ENCODE measurements at places on chromosomes 13 and 19.

DNA sequence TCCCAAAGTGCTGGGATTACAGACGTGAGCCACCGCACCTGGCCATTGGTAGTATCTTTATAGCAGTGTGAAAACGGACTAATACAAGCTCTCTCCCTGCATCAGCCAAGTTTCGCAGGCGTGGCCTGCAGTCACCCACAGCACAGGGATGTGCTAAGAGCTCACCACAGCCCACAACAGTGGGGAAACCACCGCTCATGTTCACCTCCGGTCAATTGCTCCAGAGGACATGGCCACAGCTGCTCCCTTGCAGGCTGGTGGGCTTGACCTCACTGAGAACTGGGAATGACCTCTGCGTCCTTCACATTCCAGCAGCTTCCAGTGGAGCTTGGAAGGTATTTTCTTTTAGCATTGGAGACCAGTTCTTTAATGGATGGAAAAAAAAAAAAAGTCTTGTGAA lies 156.4 kb downstream of the KCTD15 start:
- no peak for DNase-seq

DNA sequence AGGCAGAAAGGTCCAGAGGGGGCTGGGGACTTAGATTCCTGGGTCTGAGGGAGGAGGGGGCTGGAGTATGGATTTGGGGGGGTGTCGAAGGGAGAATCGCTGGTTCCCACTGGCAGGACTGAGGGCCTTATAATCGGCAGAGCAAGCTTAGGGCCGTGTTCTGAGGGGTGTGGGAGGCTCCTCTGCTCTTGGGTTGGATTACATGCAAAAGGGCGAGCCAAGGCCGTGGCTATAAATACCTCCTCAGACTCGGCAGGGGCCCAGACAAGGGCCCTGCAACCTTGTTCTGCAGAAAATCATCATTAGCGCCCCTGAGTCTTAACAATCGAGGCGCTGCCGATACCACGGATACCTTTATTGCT lies 707 bp upstream of the MAMSTR start:
- DNase-seq = no peak

DNA sequence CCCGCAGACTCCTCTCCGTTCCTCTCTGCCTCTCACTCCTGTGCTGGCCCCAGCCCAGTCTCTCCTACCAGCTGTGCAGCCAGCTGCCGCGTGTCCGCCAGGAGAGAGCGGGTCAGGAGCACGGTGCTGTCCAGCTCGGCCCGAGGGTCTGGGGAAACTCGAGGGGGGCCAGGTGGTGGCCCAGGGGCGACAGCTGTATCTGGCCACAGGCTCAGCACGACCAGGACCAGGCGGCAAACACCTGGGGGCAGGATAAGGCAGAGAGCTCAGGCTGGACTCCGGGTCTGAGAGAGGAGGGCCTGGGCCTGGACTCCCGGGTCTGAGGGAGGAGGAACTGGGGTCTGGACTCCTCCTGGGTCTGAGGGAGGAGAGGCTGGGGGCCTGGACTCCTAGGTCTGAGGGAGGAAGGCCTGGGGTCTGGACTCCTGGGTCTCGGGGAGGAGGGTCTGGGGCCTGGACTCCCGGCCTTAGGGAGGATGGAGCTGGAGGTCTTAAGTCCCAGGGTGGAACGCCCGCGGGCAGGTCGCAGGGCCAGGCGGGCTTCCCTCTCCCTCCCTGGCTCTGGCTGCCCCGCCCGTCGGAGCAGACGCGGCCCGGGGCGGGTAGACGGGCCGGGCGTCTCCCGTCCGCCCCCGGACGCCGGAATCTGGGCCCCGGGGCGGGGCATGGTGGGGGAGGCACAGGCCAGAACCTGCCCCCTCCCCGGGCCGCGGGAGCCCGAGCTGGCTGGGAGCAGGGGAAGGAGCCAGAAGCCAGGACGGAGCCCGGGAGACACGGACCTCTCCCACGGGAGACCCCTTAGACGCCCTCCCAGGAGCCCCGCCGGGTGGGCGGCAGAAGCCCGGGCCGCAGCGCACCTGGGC lies 1.3 kb downstream of the IL11 start:
- no peak for DNase-seq

GRCh38 chr13:33224686-33225085 lies 60.9 kb downstream of the STARD13 start:
- DNase-seq = no peak

DNA sequence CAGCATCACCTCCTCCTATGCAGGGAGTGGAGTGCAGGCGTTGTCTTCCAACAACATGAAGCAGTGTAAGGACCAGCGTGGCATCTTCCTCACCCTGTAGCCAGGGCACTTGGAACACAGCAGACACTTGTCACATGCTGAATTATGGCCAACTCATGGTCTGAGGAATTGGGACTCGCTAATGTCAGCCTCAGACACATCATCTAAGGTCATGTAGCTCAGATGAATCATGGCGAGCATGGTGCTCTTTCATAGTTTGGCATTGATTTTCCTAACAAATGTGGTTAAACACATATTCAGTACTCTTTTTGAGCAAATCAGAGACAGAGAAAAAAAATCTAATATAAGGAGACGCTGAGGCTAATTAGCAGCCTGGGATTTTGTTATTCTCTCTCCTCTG lies 99.6 kb upstream of the SGCG start:
- DNase-seq = no peak

DNA sequence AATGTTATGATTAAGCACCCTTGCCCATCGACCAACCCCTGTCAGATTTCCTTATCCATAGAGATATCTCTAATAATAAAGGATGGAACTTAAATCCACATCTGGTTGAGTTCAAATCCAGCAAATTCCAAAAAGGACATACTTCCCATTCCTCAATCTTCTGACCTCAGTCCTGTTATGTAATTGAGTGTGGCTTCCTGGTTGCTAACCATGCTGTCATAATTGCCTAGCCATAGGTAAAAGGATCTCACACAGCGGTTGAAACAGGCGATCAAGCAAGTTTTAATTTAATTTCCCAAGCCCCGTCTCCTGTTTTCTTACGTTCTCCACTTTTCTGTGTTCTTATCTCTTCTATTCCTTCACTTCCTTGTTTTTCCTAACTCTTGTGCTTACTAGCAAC lies 550.3 kb downstream of the GPC6 start:
- no peak for DNase-seq

DNA sequence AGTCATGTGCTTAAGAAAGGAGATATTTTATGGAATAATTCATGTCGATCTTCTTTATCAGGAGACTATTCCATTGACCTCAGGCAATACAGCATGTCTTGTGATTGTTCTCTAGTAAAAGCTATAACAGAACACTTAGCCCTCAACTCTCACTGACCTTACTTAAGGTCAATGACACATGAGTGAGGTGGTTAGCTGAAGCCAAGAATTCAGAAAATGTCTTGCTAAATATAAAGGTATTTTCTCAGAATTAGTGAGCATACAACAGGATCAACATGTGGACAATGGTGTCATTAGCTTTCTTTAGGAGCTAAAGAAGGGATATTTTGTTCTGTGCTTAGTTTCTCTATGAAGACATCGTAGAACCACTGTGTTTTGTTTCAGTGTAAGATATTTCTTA lies 1730.4 kb upstream of the SLC10A2 start:
- no peak for DNase-seq

- DNase-seq = no peak
Measured at GRCh38 chr13:73419186-73419585, 360.4 kb downstream of the KLF5 start.

- DNase-seq = no peak
Measured at GRCh38 chr13:103229674-103230073, 163.5 kb upstream of the SLC10A2 start.
